ENCODE measurements at places on chromosomes 7 and 10.
A peak's percentile ranks its signal among the peaks of the same experiment; 100 is the strongest.

DNA sequence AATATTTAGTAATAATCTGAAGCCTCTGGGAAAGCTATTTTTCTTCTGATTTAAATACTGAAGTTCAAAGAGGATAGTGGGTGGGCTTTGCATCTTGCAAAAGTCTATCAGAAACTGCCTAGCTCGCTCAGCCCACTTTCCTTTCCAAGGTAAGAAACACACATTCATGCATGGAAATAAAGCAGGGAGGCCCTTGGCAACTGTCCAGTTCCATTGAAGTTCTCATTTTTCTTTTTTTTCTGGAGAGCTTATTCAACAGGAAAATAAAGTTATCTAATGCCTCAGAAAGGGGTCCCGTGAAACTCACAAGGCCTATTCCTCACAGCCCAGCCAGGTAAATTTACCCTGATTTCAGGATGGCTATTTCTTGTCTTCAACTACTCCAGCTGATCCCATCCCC is 654.9 kb downstream of the KCNMA1 start:
- no peak for DNase-seq

- DNase-seq: peak; percentile 85
These were observed 792 bp downstream of the ZNF746 start for GRCh38 chr7:149496642-149497391.

GRCh38 chr10:52879091-52879807 is 106.7 kb upstream of the MBL2 start:
- no peak for DNase-seq

DNA sequence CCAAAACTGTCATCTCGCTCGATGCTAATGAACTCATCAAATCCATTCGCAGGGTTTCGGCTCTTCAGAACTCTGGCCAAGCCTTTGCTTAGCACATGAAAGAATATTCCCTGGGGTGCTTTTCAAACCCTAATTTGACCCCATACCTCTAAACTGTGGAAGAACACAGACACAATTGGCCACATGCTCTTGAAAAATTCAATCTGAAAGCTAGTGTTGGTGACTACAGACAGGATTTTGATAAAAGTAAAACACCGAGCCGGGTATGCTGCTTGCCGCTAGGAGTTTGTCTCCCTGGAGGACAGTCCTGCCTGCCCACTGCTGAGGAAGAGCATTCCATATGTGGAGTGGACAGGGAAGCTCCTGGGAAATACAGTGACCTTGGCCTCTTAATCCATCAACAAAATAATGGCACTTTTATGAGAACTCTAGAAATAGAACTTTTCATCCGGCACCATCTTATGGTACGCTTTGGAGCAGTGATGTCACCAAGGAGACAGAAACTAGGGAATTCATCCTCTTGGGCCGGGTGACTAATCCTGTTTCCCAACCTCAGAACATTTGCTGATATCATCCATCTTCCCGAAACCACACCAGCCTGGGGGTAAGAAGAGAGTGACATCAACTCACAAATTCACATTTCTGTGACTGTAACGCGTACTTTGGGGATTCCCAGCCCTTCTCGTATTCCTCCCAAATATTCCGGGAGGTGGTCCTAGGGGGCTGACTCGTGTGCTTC is 34.2 kb downstream of the MTURN start:
- DNase-seq: no peak

- DNase-seq: peak; percentile 83
These were observed 37.2 kb downstream of the DLG5 start for GRCh38 chr10:77889277-77889903.

GRCh38 chr7:121211253-121211652 is 117.5 kb upstream of the WNT16 start:
- DNase-seq: no peak

- peak; percentile 68 for DNase-seq
These were observed at the start of gene TMEM229A for GRCh38 chr7:124032369-124033094. Gene TMEM229A, minus strand, starts transcription at chr7:124033067. Its CDS starts 64 bp downstream, at chr7:124033003.

- no peak for DNase-seq
These were observed 67.8 kb downstream of the GSAP start for GRCh38 chr7:77348371-77348813.

DNA sequence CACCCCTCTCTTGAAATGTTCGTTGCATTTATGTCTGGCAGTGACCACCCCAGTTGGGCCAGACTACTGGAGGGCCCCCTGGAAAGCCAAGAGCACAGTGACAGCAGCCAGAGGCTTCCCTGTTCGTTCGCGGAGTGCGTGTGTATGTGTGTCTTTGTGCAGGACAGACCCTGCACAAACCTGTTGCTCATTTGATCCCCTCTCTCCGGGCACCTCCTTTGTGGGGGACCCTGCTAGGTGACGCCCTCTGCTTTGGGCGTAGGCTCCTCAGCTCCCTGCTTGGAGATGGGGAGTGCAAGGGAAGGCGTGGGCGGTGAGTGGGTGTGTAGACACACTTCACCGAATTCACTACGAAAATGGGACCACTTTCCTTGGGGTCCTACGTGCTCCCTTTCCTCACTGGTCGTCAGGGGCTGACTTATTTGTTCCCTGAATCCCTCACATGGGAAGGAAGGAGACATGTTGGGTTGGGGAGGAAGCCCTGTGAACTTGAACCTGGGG is 38.7 kb downstream of the AGAP3 start:
- no peak for DNase-seq

DNA sequence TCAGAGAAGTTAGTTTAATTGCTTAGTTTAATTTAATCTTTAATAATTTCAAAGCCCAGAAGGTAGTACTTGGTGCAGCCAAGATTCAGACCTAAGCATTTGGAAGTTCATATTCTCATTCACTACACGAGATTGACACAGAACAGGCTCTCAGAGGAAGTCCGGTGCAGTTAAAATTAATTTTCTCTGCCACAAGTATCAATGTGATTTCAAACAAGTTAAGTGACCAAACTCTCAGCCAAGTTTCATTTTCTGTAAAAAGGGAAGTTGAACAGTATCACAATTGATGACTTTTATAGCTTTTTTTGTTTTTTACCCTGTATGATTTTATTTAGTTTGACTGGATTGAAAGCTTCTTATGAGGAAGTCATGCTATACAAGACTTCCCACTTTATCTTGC is 1494.9 kb upstream of the LRRTM3 start:
- DNase-seq: no peak

DNA sequence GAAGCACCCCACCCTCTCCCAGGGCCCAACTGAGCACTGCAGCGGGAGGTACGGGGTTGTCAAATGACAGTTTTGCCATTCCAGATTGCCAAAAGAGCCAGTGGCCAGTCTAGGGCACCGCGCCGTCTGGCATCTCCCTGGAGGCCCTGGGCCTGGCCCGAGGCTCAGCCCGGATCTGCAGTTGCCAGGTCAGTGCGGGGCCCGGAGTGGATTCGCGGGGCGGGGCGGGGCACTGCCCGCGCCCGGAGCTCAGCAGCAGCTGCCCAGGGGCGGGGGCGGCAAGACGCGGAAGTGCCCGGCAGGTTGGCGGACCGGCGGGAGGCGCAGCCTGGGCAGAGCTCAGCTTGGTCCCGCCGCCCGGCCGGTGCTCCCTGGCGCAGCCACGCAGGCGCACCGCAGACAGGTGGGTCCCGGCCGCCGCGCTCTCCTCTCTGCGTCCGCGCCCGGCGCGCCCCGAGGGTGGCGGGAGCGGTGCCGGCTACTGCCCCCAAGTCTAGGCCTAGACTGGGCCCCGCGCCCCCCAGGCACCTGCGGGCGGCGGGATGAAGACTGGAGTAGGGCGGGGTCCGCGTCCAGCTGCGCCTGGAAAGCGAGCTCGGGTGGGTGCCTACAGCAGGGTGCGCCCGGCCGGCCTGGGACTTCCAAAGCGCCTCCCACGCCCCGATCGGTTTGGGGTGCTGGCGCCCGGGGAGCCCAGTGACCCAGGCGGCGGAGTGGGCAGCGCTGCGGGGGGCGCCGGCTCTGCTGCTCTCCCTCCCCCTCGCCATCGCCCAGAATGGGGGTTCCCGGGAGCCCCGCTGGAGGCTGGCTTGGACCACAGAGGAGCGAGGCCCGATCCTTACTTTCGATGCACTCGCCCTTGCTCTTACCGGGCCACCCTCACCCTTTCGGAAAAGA is at the start of gene IRF5:
TSS of gene IRF5 (plus strand) at position 281 of the 897 bp plus-strand sequence. CDS start 4,155 bp downstream, outside the sequence.
- peak; percentile 88 for DNase-seq

DNA sequence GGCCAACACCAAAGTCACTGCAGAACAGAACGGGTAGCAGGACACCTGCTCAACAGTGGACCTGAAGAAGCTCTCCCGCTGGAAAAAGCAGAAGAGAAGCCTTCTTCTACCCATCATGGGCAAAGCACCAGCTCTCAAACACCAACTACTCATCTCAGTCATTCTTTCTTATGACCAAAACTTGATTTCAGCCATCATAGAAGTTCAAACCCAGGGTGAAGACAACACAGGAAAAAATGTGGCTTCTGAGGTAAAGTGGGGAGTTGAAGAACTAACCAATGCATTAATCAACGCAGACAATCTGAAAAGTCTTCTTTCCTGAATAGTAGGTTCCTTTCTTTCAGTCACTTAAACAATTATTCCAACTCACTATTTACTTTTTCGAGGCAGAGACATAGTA is 83.3 kb downstream of the ELMO1 start:
- DNase-seq: no peak

- no peak for DNase-seq
These were observed 12.6 kb upstream of the GRB10 start for GRCh38 chr7:50795253-50795652.

- DNase-seq: no peak
These were observed 110.1 kb downstream of the TPST1 start for GRCh38 chr7:66315192-66315591.

DNA sequence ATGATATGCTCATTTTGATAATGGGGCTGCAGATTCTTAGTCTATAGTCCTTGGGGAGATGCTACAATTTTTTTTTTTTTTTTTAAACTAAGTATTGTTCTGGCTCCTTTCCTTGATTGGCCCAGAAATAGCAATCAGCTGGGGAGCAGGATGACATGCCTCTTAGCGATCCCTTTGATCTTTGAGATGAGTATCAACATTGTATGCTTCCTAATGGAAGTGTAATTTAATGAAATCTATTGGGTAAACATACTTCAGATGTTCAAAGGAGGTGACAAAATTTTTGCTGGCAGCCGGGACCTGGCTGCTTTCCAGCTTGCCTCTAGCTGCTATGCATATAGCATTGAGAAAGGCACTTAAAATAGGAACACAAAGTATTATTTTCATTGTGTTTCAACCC is 43.5 kb downstream of the VTI1A start:
- DNase-seq: peak; percentile 78

DNA sequence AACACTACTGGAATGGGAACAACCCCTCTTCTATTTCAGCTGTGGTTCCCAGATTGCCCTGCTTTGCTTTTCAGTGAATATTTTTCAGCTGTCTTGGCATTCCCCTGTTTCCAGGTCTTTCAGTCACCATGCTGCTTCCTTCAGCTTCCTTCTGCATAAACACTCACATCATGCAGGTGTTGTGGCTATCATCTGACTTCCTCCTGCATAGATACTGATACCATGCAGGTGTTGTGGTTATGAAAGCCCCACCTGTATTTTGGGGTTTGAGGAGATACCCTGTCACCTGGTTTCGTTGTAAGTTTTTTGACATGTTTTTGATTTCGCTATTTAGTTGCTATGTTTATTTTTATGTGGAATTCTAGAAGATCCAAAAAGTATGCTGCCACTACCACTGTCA is 71.5 kb downstream of the SLC35B4 start:
- no peak for DNase-seq

- no peak for DNase-seq
These were observed 66.6 kb upstream of the SYPL1 start for GRCh38 chr7:106178593-106179134.

DNA sequence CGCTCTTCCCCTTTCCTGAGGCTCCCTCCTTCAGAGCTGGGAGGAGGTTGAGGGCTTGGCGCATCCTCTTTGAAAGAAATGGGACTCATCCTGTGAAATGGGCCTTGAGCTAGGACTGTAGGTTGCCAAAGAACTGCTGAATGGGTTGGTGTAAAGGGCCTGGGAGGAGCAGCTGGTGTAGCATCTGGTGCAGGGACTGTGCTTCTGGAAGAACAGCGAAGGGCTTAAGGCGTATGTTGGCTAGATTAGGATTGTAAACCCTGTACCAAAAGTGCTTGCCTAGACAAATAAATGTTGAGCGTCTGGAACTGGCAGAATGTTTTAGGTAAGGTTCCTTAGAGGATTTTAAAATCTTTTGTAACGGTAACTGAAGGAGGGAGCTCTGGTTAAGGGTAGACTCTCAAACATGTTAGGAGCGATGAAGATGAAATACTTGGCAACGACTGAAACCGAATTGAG is 563 bp downstream of the STAM start:
- DNase-seq: no peak

DNA sequence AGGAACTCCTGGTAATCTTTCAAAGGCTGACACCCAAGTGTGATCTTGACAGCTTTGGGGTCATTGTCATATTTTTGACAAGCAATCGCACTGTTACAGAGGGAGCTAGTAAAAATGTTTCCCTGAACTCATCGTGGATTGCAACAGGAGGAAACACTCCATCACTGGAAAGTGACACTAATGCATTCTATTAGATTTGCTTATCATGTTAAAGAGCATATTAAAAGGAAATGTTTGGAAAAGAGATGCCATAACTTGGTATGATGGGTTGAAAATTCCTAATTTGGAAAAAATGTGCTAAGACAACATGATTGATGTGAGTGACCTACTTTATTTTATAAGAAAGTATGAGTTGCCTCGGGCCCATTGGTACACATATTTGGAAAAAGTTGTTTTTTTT is 22.7 kb upstream of the EMX2 start:
- no peak for DNase-seq

DNA sequence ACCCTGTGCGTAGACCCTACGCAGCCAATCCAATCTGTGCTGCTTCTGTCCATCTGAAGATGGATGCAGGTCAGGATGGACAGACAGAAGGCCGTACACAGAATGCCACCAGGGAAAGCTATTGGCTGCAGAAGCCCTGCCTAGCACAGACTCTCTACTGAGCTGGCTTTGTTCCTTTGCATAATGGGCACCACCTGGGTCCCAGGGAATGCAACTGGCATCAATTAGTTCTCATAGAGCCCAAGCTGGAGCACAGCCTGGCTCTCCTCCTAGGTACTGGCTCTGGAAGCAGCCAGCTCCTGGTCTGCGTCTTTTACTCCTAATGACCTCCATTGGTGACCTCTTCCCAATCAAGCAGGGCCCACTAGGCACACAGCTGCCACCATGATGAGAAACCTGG is 26.8 kb upstream of the CACUL1 start:
- DNase-seq: no peak

GRCh38 chr7:151308256-151308655 is 33.4 kb upstream of the NUB1 start:
- DNase-seq: no peak

DNA sequence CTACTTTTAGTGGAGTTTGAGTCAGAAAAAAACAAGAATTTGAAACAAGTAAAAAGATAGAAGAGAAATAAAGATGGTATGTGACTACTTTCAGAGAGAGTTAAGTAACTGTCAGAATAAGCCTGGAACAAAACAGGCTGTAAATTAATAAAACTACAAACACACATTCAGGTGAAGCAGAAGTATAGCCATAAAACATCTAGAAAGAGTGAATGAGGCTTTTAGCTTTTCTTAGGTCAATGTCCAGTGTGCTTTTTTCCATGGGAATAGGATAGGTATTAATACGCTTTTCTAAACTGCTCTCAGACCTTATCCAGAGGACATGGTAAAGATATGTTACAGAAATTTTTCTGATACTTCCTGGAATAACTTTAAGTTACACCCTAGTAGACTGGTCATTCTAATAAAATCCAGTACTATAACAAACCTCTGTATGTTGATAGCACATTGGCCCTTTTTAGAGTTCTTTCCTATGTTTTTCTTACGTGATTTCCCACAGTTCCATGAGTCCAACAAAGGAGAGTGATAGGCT is 23.3 kb downstream of the TMEM106B start:
- DNase-seq: no peak
